GM19239 (cell line): ENCODE measurements at places on chromosomes 5 and 9.

GRCh38 chr9:137218754-137219271 is 3.2 kb downstream of the RNF208 start:
- DNase-seq, result no peak

DNA sequence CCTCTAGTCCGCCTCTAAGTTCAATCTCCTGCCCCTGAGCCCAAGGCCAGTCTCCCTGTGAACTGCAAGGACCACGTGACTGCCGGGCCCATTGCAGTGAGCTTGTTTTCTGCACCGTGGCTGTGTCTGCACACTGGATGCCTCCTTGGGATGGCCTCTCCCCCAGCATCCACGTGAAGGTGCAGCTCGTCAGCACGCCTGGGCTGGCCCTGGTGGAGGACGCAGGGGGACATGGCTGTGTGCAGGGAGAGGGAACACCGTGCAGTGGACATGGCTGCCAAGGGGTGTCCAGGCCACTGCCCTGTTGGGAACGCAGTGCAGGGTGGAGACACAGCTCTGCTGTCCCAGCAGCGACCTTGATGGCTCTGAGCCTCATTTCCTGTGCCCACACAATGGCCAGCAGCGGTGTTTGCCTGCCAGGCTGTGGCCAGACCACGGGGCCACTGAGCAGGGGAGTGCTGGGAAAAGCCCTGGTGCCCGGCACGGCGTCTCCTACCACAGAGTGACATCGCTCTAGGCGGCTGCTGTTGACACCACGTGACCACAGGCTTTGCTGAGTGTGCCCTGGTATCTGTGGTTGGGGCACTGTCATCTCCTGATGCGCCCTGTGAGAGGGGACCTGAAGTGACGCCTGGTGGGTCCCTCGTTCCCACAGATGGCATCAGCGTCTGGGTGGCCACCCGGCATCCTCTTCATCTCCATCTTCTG is 26.9 kb upstream of the EXOC3 start:
- DNase-seq, result no peak

DNA sequence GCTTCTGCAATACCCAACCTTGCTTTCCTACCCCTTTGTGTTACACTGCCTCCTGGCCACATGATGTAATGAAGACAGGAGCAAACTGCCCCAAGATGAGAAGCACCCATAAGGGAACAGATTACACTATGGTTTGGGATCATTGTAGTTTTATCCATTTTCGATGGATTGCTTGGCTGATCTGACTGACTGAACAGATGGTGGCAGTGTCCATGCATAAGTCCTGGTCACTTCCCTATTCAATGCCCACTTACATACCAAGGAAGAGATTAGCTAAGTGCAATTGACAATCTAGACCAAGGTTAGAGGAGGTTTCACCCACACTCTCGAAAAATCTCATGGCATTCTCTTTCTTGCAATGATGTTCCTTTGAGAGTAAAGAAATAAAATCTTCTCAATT is 319.9 kb downstream of the RAB3C start:
- DNase-seq, result no peak

DNA sequence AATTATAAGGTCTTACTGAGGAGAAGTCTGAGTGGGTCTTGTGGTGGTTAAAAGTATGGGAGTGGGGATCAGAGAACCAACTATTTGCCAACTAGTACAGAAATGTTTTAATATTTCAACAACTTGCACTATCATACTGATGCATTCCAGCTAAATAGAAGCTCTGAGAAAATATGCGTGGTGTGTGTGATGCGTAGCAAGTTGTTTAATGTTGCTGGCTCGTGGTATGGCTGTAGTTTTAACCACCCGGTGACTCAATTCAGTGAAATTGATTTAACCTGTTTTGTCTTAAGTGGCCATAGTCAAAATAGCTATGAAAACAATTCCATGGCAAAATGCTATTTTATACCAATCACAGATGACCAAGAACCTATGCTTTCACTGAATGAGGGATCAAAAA is 176.5 kb upstream of the SLC24A2 start:
- no peak for DNase-seq

DNA sequence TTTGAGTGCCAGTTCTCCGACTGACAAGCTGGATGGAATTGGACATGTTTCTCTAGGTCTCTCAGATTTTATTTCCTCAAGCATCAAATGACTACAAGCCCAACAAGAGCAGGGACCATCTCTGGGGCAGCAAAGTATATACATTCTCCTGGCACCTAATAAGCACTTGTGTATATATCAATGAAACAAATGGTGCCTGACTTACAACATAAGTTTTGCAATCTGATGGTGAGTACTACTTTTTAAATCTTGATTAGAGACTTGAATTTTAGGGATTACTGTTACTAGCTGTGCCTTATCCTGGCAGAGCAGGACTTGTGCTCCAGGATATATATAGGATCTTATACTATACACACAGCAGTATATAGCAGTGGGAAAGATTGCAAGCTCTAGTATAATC is 8.8 kb upstream of the ABLIM3 start:
- DNase-seq, result no peak

GRCh38 chr5:80191991-80192398 is 63.9 kb downstream of the SERINC5 start:
- no peak for DNase-seq

GRCh38 chr9:4654084-4654483 is 8.0 kb upstream of the PLPP6 start:
- no peak for DNase-seq

GRCh38 chr5:43874772-43875171 is 271.8 kb downstream of the NNT start:
- DNase-seq, result no peak

GRCh38 chr9:98900725-98901124 is 43.0 kb upstream of the COL15A1 start:
- DNase-seq, result no peak
